PC-3 (cell line): ENCODE measurements at places on chromosomes 6 and 20. TPM values are rescaled to one million over a fixed set of nuclear protein-coding genes. Genes with fewer than 3 reads are reported as not detected.

The CCN2 gene
- total RNA-seq, result 33.2 and 34.4 TPM in 2 replicates

GRCh38 chr6:29926413-29927274 is 15.7 kb upstream of the HLA-A start:
- H3K4me1 ChIP-seq, result no peaks in the 10 kb centered on the region
- no peak for DNase-seq
- H3K4me3 ChIP-seq, result no peak overlapping the region
- H3K27me3 ChIP-seq, result no peaks in the 10 kb centered on the region
- no peak overlapping the region for H3K27ac ChIP-seq

- no peak overlapping the region for H3K4me3 ChIP-seq
- no peaks in the 10 kb centered on the region for H3K27me3 ChIP-seq
- no peak overlapping the region for H3K27ac ChIP-seq
- no peak for DNase-seq
- peaks cover 20% of the 10 kb centered on the region for H3K4me1 ChIP-seq
- peaks cover 48% of the 10 kb centered on the region for H3K36me3 ChIP-seq
Measured at GRCh38 chr6:31882344-31882743, 3.5 kb upstream of the SLC44A4 start.

DNA sequence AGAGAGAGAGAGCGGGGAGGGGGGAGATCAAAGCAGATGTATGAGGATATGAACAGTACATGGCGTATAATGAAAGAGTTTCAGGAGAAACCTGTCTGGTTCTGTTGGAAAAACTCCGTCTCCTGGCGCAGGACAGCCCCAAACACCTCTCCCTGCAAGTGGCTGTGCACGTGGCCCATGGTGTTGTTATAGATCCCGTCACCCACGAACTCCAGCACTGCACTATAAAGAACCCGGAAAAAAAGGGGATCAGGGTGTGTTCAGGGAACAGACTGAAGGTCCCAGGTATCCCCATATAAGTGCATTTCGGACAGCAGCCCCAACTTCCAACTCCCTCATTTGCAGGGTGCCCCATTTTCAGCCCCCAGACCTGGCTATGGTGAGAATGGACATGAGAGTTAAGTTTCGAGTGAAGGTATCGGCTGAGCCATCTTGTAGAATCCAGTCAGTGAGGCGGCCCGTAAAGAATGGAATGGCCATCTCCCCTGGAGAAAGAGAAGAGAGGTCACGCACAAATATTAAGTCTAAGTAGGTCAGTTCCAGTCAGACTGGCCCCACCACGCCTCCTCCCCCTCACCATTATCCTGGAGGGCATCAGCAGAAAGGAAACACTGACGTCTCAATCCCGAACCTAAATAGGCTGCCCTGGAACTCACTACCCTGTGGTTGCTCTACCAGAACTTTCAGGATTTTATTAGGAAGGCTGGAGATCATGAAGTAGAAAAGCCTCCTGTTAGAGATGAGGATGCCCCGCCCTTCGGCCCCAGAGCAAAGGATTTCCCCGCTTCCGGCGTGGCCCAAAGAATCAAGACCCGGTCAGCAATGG is 1.3 kb downstream of the TAP1 start:
- no peaks in the 10 kb centered on the region for H3K36me3 ChIP-seq
- no peaks in the 10 kb centered on the region for H3K27me3 ChIP-seq
- H3K27ac ChIP-seq, result no peak overlapping the region

DNA sequence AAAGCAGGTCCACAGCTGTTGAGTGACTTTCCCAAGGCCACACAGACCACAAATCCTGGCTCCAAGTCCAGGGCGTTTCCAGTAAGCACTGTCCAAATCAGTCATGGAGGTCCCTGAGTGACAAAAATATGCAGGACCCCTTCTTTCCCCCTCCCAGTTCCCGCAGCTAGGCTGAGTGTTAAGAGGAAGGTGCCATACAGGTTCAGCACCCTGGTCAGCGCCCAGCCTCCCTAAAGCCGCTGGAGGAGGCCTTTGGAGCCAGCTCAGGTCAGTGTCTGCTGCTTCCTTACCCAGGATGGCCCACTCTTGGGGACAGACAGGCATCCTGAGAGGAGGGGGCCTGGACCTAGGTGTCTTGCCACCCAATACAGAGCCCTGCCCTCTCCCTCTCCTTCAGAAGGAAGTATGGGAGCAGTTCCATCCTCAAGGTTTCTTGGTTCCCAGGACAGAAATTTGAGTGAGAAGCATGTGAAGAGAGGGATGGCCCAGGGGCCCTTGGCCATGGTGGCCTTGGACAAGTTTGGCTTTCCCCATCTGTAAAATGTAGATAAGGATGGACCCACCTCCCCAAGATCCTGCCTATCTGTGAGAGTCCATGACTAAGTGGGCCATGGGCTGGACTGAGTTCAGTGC is 13.2 kb downstream of the TMEM74B start:
- no peaks in the 10 kb centered on the region for H3K27me3 ChIP-seq
- DNase-seq, result peak; percentile 26
- H3K36me3 ChIP-seq, result peaks cover 46% of the 10 kb centered on the region
- no peak overlapping the region for H3K4me3 ChIP-seq

DNA sequence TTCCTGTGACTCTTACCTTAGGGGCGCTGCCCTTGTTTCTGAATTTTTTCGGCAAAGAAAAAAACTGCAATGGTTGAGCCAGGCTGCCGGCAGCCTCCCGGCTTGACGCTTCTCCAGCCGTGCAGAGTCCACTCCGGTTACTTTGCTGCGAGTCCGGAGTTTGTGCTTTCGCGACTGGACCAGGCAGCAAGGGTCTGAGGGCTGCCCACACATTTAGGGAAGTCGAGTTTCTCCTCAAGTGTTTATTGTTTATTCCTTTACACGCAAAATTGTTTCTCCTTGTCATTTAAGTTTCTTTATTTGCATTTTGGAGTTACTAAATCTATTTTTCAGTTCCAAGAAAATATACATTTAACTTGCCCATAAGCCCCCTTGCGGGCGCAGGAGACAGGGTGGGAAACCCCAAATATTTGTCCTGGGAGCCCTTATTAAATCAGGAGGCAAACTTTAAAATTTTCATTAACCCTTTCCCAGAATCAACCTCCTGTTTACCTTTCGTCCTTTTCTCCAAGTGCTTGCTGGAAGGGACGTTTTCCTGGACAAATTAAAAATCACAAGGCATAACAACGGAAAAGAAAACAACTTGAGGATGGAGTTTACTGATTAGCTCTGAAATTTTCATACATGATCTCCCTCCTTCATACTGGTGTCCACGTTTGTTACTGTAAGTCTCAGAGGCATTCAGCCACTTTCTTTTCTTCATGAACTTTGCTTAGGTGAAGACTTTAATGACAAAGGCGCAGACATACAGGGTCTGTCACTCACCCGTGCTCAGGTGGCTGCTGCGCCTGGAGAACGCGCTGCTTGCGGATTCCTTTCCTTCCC is 1.7 kb upstream of the PDE10A start:
- H3K27me3 ChIP-seq, result peaks cover 58% of the 10 kb centered on the region
- peaks cover 4% of the 10 kb centered on the region; the same call in 1 of the 2 replicates for H3K4me1 ChIP-seq
- no peaks in the 10 kb centered on the region for H3K36me3 ChIP-seq
- no peak overlapping the region for H3K27ac ChIP-seq
- no peak overlapping the region for H3K4me3 ChIP-seq

DNA sequence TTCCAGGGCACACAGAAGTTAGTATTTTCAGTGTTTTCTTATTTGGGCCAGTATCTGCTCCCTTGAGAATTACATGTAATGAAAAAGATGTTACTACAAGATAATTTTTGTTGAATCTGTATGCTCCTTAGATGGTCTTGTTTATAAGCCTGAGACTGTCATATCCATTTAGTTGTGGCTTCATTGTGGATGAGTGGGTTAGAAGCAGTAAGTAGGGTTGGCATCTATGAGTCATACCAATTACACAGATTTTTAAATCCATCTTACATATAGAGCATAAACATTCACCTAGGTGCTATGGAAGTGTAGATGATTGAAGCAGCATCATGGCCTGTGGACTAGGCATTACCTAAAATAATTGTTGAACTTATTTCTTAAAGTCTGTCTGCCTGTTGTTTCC is 13.5 kb upstream of the BAG2 start:
- no peaks in the 10 kb centered on the region for H3K27me3 ChIP-seq
- no peak overlapping the region for H3K4me3 ChIP-seq
- 0 out of 2 replicates have a peak, but pooled peaks cover 5% of the 10 kb centered on the region for H3K4me1 ChIP-seq
- H3K27ac ChIP-seq, result no peak overlapping the region
- H3K36me3 ChIP-seq, result peaks cover 16% of the 10 kb centered on the region; the same call in 1 of the 2 replicates

- no peak for DNase-seq
- H3K27ac ChIP-seq, result no peak overlapping the region
- H3K4me3 ChIP-seq, result no peak overlapping the region
- no peaks in the 10 kb centered on the region for H3K4me1 ChIP-seq
- peaks cover 14% of the 10 kb centered on the region; the same call in 1 of the 2 replicates for H3K36me3 ChIP-seq
Measured at GRCh38 chr6:131586543-131586942, 13.5 kb downstream of the ARG1 start.

- H3K36me3 ChIP-seq, result no peaks in the 10 kb centered on the region
- DNase-seq, result no peak
- H3K27me3 ChIP-seq, result peaks cover 82% of the 10 kb centered on the region
- 0 out of 2 replicates have a peak, but pooled peaks cover 8% of the 10 kb centered on the region for H3K4me1 ChIP-seq
- peak overlapping the region; percentile 50 for H3K4me3 ChIP-seq
Measured at GRCh38 chr20:21512634-21513180, 1.2 kb downstream of the NKX2-2 start.

DNA sequence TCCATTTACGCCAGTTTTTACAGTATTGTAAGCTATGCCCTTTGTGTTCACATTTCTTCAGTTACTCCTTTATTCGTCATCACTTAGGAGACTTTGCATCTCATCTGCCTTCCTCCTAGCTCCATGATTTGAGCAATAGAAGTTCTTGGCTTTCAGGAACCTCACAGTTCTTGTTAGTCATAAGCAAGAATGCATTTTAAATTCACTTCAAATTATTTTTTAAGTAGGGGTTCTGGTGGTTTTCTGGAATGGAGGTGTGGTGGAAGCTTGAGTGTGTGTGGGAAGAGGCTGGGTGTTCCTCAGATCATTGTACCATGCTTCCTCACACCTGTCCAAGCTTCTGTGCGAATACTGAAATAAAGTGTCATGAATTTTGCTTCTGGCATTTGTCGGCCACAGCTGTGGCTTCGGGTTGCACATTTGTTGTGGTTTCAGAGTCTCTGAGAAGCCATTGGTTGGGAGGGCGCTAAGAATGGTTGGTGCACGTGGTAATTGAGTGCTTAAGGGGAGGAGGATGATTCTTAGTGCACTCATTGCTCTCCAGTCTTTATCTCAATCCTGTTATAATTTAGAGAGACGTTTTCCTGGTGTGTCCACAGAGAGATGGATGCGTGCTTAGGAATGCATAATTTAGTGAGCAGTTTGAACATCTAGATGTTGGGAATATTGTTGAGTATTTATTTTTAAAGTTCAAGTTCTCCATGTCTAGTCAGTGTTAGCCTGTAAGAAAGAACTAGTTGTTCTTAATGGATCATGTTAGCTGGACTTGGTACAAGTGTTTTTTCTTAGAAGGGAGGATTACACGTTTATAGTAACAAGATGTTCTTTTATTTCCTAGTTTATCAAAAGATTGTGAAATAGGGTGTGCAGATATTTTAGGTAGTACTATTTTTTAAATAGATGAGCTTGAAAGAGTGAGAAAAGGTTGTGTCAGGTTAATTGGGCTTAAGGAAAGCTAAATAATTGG is 31.9 kb downstream of the FOXO3 start:
- H3K4me3 ChIP-seq, result no peak overlapping the region
- no peaks in the 10 kb centered on the region for H3K36me3 ChIP-seq
- DNase-seq, result no peak

DNA sequence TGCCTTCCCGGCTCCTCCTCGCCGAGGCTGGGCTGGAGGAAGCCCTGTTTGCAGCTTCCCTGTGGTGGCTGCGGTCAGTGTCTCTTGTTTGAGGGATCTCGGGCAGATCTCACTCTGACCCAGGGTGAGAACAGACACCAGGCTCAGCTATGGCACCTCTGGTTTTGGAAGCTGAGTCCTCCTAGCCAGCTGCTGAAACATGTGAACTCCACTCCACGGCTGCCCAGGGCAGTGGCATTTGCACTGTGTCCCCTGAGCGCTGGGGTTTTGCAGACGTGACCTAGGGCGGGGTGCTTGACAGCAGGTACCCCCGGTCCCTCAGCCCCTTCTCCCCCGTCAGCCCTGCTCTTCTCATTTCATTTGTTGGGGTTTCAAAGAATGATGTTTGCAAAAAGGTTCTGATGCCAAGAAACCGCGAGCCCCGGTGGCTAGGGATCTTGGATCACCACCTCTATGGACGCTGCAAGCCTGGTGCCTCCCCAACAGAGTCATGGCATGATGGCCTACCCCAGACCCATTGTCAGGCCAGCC is 55.0 kb upstream of the DACT2 start:
- no peaks in the 10 kb centered on the region for H3K4me1 ChIP-seq
- 0 out of 2 replicates have a peak, but pooled peaks cover 8% of the 10 kb centered on the region for H3K27me3 ChIP-seq
- no peaks in the 10 kb centered on the region for H3K36me3 ChIP-seq
- no peak overlapping the region for H3K27ac ChIP-seq

DNA sequence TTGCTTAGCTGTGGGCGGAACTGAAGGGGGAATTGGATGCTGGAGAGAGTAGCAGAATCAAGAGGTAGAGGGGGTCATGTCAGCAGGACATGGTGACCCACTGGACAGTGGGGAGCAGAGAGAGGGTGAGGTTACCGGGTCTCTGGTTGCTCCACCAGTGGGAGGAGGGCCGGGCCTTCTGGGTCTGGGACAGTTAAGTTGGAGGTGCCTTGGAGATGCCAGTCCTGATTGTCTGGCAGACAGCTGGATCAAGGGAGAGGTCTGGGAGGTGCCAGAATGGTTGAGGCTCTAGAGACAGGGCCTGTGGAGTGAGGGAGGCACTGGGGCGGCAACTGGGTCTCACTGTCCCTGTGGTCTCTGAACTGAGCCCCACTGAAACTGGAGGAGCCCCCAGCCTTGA is 24.6 kb downstream of the MANBAL start:
- no peak overlapping the region for H3K4me3 ChIP-seq
- peaks cover 14% of the 10 kb centered on the region; the same call in 1 of the 2 replicates for H3K36me3 ChIP-seq
- no peak for DNase-seq
- no peaks in the 10 kb centered on the region for H3K4me1 ChIP-seq
- H3K27me3 ChIP-seq, result no peaks in the 10 kb centered on the region
